Effector memory CD4-positive, alpha-beta T cell (primary cell): ENCODE measurements at places on chromosomes 6 and 20.

- DNase-seq: no peak
These were observed 26.1 kb downstream of the C6orf52 start for GRCh38 chr6:10668126-10668917.

DNA sequence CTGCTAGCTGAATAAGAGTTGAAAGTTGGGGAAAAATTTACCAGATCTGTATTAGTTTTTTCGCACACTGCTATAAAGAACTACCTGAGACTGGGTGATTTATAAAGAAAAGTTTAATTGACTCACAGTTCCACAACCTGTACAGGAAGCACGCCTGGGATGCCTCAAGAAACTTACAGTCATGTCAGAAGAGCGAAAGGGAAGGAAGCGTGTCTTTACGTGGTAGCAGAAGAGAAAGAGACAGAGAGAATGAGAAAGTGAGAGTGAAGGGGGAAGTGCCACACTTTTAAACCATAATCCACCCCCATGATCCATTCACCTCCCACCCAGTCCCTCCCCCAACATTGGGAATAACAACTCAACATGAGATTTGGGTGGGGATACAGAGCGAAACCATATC, 79.6 kb downstream of the KHDC1L start:
- no peak for DNase-seq

GRCh38 chr20:22312744-22313346, 271.5 kb downstream of the FOXA2 start:
- no peak for DNase-seq

GRCh38 chr6:126444659-126445273, 104.9 kb downstream of the CENPW start:
- no peak for DNase-seq

DNA sequence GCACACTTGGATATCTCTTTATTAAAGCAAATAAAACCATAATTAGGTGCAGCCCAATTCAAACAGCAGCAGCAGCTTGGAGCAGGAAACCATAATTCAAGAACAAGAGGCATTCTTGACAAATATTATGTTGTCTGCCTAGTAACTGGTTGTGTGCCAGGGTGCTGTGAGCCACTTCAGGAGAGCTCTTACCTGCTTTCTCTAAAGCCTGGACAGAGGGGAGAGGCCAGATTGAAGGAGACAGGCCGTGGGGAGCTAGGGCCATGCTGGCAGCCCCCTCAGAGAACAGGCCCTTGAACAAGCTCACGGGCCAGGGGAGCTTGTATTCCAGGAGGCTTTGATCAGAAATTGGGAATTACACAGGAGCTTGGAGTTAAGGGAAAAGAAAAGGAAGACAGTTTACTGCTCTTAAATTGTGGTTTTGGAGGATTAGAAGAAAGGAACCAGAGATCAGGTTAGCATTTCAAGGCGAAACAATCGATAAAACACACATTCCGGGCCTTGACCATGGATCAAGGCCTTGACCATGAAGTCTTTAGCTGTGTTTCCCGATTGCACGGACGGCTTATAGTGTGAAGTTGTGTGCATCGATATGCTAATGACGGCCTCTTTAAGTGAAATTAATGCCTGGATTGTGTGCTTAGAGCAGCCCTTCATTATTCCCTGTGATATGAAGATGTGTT, 69.8 kb upstream of the NKX2-2 start:
- DNase-seq: no peak

DNA sequence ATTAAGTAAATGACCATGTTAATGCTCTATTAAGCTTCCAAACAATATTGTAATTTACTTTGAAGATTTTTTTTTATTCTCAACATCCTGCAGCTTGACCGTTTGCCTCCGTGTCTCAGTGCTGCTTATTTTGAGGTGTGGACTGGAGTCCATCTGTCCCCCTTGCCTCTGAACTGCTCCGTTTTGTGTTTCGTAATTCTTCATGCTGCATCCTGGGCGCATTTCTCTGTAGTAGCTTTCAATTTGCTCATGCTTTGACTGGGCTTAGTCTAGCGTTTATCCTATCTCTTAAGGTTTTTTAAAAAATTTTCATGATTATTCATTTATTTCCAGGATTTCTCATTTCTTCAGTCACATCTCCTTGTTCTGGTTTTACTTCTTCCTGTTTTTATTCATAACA, 37.8 kb downstream of the PTPN1 start:
- no peak for DNase-seq

- DNase-seq: no peak
These were observed 82.6 kb upstream of the CCDC167 start for GRCh38 chr6:37582306-37582705.

DNA sequence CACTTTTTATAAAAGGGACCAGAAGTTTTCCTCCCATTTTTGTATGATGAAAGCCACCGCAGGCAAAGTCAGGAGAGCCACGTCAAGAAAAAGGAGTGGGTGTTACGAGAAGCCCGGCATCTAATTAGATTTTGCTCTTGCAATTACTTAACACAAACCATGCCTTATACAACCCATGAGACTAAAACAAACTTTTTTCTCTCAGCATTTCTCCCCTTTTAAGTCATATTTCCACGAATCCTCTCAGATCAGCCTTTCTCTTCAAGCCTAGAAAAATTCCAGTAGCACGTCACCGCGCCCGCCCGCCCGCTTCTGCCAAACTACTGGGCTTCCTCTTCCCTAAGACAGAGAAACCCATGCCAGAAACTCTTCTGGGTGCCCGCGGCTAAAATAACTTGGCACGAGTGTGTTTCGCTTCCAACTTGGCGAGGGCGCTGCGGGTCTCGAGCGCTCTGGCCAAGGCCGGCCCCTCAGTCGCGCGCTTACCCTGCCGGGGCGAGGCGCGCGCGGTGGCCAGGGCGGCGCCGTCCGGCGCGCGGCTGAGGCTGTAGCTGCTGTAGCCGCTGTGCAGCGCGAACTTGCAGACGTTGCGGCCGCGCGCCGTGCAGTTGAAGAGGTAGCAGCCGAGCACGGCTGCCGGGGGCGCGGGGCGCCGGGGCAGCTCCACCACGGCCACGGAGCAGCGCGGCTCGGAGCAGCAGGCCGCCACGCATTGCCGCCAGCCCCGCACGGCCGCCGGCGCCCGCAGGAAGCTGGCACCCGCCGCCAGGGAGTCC, 1.0 kb downstream of the LRP11 start:
- no peak for DNase-seq

DNA sequence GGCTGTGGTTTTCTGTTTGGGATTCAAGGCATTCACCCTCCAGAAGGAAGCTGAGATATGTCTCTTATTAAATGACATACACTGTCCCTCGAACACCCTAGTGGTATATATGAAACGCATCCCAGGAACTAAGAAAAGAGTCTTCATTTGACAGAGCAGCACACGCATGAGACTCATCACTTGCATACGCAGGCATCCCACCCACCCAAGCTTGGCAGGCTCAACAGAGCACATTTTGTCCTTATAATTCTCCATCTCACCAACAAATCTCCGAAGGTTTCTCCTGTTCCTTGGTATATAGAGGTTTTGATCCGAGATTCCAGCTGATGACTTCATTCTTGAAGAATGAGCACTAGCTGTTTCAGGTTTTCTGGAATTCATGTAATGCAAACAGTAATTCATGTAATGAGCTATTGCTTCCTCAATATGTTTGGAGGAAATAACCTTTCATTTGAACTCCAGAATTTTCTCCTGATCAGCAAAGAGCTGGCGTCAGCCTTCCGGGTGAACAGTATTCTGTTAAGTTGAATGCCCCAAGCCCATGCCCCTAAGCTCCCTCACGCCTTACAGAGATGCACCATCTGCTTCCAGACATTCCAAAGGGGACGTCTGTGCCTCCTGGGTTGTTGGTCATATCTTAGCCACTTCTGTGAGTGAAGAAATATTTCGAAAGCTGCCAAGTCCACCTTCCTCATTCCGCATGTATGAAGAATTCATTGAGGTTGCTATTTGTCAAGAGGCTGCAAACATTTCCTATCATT, 66.0 kb upstream of the CDH4 start:
- no peak for DNase-seq

GRCh38 chr20:5074232-5074674, 45.5 kb downstream of the PCNA start:
- DNase-seq: no peak

GRCh38 chr20:50682947-50683530, 8.3 kb downstream of the RIPOR3 start:
- DNase-seq: no peak

- no peak for DNase-seq
These were observed 1391.0 kb upstream of the ADGRB3 start for GRCh38 chr6:67244037-67244436.

DNA sequence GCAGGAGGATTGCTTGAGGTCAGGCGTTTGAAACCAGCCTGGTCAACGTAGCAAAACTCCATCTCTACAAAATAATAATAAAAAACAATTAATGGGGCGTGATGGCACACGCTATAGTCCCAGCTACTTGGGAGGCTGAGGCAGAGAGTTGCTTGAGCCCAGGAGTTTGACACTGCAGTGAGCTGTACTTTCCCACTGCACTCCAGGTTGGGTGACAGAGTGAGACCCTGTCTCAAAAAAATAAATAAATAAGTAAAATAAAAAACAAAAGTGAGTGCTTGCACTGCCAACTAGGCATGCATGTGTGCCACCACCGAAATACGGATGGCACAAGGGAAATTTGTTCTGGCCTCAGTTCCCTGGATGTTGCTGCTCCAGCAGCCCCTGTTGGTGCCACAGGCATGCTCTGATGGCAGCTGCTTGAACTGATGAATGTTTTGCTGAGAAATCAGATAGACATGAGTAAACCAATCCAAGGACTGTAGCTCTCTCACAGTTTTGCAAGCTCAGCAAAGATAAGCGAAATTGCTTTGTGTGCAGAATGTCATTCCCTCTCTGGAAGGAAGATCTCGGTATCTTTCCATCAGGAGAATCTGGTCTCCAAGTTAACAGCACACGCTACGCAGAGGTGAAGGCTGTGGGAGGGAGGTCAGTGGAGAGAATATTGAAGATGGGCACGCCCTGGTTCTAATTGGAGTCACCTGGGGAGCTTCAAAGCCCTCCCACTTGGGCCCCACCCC, 188.0 kb upstream of the SLC24A3 start:
- DNase-seq: no peak

DNA sequence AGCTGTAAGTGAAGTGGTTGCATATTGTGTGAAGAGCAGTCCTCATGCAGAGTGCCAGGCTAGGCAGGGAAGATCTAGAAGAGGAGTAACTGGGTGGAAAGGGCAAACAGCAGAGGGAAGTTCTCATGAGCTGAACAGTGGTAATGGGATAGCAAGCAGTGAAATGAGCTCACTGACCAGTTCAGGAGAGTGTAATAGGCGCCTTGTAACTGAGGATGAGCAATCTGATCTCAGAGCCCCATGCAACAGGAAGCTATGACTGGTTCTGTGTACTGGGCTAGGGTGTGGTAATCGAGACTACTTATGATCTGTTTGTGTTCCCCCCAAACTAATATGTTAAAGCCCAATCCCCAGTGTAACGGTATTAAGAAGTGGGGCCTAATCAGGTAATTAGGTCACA, 98.6 kb downstream of the RFX6 start:
- no peak for DNase-seq

GRCh38 chr20:49594931-49595315, 27.0 kb upstream of the PTGIS start:
- DNase-seq: no peak

DNA sequence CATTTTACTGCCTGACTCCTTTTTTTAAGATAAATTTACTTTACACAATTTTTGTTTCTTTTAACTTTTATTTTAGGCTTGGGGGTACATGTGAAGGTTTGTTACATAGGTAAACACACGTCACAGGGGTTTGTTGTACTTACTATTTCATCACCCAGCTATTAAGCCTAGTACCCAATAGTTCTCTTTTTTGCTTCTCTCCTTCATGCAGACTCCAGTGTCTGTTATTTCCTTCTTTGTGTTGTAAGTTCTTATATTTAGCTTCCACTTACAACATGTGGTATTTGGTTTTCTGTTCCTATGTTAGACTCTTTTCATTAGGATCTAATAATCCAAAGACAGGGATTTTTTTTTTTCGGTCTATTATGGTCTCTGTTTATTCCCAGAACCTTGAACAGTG, 83.5 kb upstream of the CCN6 start:
- no peak for DNase-seq

- no peak for DNase-seq
These were observed 131.2 kb upstream of the FAM184A start for GRCh38 chr6:119209452-119210205.

GRCh38 chr6:89034586-89035251, 45.8 kb upstream of the PNRC1 start:
- no peak for DNase-seq
